CD4-positive, alpha-beta T cell treated with Interleukin-15 for 4 hours (primary cell): ENCODE measurements at places on chromosomes 7 and 10.

- DNase-seq, result no peak
These were observed 30.6 kb upstream of the TAX1BP1 start for GRCh38 chr7:27709137-27710075.

GRCh38 chr7:144885478-144885877 is 49.6 kb upstream of the TPK1 start:
- DNase-seq, result no peak

DNA sequence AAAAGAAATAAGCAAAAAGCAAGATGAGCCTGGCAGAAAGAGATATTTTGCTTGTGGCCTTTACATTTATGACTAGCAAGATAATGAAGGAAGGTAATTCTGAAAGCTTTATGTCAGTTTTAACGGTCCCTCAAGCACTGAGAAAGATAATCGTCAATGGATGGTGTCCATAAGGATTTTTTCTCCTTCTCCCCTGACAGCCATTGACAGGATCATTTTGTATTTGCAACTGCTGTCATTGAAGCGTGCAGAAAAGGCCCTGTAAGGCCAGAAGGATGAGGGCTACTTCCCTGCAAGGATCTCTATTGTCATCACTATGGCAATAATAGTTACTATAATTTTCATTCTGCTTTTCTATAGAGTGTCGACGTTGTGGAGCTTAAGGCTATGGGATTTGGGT is 994 bp upstream of the LRGUK start:
- no peak for DNase-seq

DNA sequence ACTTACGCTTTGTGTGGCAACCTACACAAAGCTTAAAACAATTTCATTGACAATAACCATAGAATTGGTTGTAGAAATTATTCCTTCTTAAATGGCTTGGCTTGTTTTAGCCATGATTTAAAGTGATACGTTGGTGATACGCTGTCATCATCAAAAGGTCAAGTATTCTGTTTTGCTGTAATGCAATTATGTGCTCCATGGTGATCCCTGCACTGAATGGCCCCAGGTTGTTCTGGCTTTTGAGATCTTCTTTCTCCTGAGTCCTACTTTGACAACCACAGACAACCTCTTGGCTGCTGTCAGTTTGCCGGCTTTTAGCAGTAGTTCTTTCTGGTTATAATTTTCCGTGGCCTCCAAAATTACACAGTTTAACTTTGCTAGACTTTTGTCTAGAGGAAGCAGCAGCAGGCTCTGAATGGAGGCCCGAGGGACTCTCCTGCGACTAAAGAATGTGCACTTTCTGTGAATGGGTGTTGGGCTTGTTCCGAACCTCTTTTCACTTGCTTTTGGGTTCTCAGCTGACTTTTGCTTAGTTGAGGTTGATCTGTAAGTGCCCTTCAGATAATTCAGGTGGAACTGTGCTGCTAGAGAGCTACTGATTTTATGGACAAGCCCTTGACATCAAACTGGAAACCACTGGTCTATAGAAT is 104.7 kb downstream of the TMEM178B start:
- DNase-seq, result no peak

DNA sequence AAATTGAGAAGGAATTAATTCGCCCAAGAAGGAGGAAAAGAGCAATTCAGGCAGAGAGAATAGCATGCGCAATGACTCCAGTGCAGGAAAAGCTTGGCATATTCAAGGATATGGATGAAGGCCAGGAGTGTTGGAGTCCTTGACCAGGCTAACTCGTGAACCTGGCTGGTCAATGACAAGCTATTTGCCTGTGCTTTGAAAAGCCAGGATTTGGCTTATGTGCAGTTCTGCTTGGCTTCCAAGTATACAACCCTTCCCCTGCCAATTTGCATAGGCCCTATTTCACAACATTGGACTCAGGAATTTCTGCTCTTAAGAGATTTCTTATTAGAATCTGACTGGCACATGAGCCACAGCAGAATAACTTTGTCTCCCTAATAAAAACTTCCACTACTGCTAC is 72.3 kb upstream of the SP8 start:
- no peak for DNase-seq

DNA sequence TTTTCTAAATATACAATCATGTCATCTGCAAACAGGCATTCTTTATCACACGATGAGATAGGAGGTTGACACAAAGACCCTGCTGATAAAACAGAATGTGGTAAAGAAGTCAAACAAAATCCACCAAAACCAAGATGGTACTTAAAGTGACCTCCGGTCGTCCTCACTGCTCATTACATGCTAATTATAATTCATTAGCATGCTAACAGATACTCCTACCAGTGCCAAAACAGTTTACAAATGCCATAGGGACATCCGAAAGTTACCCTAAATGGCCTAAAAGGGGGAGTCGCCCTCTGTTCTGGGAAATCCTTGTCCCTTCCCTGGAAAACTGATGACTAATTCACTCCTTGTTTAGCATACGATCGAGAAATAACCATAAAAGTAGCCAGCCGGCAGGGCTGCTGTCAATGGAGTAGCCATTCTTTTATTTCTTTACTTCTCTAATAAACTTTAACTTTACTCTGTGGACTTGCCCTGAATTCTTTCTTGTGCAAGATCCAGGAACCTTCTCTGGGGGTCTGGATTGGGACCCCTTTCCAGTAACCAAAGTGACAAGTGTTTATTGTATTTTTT is 126.6 kb downstream of the CCDC71L start:
- no peak for DNase-seq
